ENCODE measurements at places on chromosomes 4 and X.

- no peak for DNase-seq
Observed at GRCh38 chr4:25131381-25131780, 28.9 kb downstream of the SEPSECS start.

GRCh38 chrX:116827063-116827462, 364.3 kb upstream of the CT83 start:
- no peak for DNase-seq

DNA sequence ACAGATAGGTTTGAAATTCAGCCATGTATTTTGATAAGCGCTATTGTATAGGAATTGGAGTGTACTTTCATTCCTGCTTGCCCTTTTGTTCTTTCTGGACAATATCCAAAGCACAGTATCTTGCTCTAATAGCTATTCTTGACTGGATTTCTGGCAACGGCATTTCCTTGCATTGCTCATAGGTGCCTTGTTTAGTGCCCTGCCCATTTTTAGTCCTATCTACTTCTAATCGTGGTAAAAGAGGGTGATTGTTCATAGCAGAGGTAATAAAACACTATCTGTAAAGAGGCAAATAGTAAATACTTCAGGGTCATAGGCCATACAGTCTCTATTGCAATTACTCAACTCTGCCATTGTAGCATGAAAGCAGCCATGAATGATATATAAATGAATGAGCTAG, 155.9 kb downstream of the IL1RAPL2 start:
- no peak for DNase-seq

GRCh38 chr4:622071-622995, 3.0 kb upstream of the PDE6B start:
- no peak for DNase-seq

- DNase-seq, result no peak
Observed at GRCh38 chr4:115763051-115763450, 649.6 kb upstream of the NDST4 start.

GRCh38 chr4:156606554-156607477, 364.8 kb downstream of the PDGFC start:
- DNase-seq, result no peak

DNA sequence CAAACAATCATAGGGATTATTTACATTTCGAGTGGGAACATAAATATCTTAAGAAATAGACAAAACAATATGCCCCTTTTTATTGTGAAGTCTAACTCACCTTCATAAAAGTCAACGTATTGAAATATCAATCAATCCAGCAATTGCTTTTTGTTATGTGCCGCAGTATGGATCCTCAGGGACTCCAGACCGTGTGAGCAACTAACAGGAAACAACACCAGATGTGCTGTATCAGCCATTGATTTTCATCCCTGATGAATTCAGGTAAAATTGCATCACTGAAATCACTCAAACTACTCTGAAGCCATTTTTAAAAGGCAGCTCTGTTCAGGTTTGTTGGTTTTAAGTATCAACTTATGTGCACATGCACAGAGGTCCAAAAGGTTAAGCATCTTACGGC, 197.3 kb upstream of the FAT1 start:
- DNase-seq, result no peak

DNA sequence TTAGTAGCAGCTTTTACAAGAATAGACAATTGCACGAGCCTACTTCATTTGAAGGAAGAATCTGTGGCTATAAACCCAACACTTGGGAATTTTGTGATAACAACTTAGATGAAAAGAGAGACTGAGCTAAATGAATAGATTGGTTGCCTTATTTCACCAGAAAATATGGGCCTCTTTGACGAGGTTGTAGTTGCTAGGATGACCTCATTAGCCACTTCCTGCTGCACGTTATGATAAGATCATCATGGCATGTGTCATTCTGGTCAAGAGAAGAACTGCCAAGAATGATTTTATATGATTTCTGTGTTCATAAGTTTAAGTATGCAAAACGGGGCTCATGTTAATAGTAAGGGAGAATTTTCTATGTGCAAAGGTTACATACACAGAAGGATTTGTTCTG, 321.9 kb upstream of the GIMD1 start:
- no peak for DNase-seq

DNA sequence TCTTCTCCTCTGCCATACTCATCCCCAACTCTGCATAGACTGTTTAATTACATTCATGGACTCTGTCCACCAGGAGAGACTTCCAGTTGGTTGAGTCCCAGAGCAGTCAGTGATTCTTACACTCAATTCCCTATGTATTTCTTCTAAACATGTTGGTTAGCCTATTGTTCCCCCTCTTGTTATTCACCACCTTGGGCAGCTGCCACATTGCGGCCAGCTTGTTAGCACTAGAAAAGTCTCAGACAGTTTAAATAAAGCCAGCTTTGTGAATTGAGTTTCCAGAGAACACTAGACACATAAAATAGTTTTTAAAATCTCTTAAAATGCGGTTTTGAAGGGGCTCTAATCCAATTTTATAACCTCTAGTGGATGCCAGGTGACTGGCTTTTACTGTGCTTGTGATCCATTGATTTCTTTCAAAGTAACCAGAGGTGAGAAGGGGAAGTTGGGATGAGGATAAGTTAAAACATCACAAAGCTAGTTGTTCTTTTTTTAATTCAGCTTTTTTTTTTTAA, 827.7 kb downstream of the FSTL5 start:
- DNase-seq, result no peak

- peak; percentile 25 for DNase-seq
Observed at GRCh38 chrX:46642145-46642544, 68.6 kb downstream of the CHST7 start.

DNA sequence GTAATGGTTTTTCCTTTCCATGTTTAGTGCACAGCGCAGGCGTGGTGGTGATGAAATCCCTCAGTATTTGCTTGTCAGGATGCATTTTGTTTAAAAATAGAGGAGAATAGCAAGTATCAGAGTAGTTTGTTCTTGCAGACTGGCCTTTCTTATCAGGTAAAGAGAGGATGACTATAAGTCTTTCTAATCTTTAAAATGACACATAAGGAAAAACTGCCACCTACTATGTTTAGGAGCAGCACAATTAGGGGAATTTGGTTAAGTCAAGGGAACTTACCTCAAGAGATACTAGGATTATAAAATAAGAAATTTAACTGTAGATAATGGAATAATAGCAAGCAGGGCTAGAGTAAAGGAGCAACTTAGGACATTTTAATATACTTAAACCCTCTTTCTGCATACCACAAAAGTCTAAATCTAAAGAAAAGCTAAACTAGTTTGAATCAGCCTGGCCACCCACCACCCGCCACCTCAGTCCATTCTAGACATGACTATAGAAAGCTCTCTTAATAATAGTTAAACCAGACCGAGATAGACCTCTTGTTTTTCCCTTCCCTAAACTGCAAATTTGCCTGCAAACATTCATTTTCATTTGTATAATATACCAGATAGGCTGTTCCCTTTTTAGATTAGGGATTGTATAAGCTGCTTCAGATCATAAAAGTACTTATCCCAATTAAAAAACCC, 62.0 kb downstream of the APOOL start:
- no peak for DNase-seq

GRCh38 chr4:91472046-91472445, 831.7 kb upstream of the GRID2 start:
- DNase-seq, result no peak

DNA sequence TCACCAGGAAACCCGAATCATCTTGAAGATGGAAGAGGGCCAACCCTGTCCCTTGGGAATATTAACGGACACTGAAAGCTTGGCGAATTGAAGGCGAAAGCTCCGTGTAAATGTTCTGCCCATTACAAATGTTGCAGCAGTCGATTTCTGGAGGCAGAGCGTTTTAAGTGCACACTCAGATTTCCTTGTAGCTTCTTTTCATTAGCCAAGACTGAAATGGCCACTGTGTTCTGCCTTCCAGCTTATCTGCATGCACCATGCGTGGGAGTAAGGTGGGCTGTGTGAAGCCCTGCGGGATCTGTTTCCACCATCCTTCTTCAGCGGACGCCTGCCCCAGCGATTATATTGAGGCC, 1.3 kb downstream of the SMIM20 start:
- DNase-seq, result no peak

DNA sequence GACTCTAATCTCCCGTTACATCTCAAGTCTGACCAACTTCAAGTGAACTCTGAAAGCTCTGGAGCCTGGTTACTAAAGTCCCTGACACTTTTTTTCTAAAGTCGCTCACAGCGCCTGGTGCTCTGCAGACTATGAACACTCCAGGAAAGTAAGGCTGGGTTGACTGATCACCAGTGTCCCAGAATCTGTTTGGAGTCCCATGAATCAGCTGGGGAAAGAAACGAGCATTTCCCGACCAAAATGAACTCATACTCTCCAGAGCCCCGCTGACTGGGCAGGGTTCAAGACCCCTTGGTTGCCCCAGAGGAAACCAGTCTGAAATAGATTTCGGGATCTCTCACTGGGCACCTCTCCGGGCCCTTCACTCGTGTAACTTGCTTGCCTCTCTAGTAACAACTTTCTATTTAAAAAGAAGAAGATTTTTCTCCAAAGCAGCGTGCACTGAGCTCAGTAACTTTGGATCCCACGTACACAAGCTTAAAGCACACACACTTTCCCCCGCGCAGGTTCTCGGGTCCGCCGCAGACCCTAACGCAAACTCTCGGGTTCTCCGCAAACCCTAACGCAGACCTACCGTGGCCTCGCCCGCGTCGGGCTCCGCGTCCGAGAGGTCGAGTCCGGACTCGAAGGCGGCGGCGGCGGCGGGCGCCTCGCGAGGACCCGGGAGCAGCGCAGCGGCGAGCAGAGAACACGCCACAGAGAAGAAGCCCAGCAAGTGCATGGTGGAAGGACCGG, 964 bp downstream of the VEGFC start:
- no peak for DNase-seq

DNA sequence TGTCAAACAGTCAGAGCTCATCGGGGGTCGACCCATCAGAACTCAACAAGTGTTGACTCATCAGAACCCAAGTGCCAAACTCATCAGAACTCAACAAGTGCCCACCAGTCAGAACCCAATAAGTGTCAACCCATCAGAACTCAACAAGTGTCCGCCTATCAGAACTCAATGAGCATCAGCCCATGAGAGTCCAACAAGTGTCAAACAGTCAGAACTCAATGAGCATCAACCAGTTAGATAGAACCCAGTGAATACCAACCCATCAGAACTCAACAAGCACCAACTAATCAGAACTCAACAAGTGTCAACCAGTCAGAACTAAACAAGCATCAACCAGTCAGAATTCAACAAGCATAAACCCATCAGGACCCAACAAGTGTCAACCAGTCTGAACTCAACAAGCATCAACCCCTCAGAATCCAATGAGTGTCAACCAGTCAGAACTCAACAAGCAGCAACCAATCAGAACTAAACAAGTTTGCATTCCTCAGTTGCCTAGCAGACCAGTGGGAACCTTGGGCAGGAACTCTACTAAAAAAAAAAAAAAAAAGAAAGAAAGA, 115.3 kb downstream of the PRKX start:
- no peak for DNase-seq

GRCh38 chr4:152079543-152080293, 318.9 kb upstream of the GATB start:
- no peak for DNase-seq

GRCh38 chr4:16896881-16897750, 1.3 kb downstream of the LDB2 start:
- no peak for DNase-seq

- DNase-seq, result no peak
Observed at GRCh38 chr4:106618956-106619355, 250.4 kb upstream of the GIMD1 start.

- no peak for DNase-seq
Observed at GRCh38 chrX:23276475-23276874, 58.2 kb upstream of the PTCHD1 start.

GRCh38 chrX:106391284-106391911, 220.4 kb upstream of the RADX start:
- no peak for DNase-seq

DNA sequence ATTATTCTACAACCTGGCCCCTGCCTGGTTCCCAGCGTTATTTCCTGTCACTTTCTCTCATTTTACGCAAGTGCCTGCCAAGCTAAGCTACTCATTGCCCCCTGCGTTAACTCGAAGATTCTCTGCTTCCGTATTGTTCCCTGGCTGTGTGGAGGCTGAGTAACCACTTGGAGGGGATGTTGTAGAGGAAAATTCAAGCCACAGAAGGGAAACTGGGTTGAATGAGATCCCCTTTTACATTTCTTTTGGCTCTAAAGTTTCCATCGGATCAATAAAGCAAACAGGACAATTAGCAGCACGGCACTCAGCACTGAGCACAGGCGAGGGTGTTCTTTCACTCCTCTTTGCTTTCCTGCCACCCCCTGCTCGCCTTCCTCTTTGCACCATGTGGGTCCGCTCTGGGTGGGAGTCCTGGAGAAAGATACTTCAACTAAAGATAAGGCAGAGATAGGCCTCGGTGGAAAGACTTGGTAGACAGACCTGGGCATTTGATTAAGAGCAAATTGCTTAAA, 4.2 kb upstream of the TMSB4X start:
- peak; percentile 52 for DNase-seq

GRCh38 chr4:112213856-112214255, 17.7 kb upstream of the AP1AR start:
- no peak for DNase-seq

DNA sequence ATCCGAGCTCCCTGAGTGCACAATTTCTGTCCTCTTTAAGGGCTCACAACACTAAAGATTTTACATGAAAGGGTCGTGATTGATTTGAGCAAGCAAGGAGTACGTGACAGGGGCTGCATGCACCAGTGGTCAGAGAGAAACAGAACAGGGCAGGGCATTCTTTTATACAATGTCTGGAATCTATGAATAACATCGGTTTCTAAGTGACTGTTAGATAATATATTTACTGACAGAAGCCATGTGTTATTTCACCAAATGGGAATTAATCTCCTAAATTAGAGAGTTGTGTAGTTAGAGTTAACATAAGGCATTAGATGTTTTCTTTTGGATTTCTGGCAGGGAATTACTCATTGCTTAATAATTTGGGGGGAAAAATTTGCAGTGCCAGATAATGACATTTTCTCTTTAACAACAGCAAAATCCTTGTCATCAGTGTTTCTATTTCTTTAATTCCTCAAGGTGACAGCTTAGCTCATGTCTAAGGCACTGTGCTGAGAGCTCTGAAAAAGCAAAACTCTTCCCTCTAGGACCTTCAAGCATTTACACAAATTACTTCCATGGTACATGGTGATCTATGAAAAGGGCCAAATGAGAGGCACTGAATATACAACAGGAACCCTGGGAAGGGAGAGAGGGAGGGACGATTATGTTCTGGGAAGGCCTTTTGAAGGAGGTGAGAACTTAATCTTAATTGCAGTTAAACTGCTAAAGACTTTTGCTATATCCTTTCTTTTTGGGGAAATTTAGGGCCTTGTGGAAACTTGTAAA, 145.0 kb downstream of the RTL3 start:
- DNase-seq, result no peak

DNA sequence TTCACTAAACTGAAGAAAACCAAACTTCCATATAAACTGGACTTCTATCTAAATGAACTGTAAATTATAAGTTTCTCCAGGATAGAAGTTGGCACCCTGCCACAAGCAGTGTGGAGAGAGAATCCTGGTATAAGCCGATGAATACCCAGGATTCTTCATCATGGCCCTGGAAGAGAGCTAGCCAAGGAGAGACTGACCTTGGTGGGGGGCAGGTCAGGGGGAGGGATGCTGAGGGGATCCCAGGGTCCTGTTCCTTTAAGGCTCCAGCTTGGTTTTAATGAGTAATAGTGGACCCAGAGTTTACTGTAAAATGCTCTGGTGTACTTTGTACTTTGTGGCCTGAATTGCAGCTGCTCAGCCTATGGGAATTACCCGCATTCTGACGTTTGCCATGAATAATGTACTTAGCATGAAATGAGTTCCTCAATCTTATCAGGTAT, 16.9 kb downstream of the RASSF6 start:
- no peak for DNase-seq

- DNase-seq, result no peak
Observed at GRCh38 chrX:125681507-125681906, 361.8 kb downstream of the TEX13C start.

GRCh38 chr4:6182376-6183280, 17.7 kb downstream of the JAKMIP1 start:
- no peak for DNase-seq
